Omental fat pad (tissue), 4 donors: ENCODE measurements at places on chromosomes 7 and 10.

- DNase-seq = no peak
Observed at GRCh38 chr10:78627254-78627795, 441.4 kb upstream of the ZMIZ1 start.

DNA sequence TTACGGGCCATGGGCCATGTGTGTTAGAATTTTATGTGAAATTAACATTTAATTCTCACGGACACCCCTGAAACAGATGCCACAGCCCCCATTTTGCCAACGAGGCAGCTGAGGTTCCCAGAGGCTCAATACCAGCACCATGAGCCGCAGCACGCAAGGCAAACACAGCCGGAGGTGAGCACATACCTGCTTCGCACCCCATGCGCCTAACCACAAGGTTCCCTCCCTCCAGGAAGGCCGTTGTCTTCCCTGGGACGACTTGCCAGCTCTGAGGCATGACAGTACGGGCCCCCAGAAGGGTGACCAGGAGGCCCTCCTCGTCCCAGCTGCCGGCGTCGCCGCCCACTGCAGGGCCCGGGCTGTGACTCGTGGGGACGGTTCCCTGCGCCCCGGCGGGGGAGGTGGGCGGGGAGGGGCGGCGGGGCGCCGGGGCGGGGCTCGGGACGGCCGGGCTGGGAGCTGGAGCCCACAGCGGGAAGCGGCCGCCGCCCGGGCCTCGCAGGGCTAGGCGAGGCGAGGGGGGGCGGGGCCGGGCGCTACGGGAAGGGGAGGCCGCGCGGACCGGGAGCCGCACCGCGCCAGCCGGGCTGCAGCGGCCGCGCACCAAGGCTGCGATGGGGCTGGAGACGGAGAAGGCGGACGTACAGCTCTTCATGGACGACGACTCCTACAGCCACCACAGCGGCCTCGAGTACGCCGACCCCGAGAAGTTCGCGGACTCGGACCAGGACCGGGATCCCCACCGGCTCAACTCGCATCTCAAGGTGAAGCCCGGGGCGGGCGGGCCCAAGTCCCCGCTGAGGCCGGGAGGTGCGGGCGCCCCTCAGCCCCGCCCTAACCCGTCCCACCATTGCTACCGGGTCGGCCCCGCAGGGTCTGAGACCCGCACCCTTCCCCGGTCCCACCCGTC lies at the start of gene CAV2:
Gene CAV2, plus strand, starts transcription at position 571 of the 910 bp plus-strand sequence. Its CDS starts 44 bp downstream, at position 615.
- peak; percentile 27 for DNase-seq

GRCh38 chr7:37701769-37702168 lies 18.2 kb downstream of the GPR141 start:
- no peak for DNase-seq

GRCh38 chr10:75904499-75905283 lies 473.3 kb downstream of the LRMDA start:
- no peak for DNase-seq

DNA sequence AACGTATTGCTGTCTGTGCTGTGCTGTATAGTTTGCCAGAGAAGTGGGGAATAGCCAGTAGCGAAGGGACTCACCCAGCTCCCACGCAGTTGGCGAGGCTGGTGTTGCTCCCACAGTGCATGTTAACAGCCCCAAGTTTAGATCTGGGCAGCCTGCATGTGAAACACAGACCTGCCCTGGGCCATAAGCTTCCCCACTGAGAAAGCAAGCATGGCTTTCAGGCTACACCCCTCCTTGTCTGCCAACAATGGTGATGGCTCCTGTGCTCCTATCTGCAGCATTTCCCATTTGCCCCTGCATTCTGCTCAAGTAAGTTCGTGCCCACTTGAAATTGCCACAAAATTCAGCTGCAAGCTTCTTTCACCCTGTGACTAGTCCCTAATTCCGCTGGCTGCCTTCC lies 57.5 kb downstream of the IPMK start:
- DNase-seq = no peak

DNA sequence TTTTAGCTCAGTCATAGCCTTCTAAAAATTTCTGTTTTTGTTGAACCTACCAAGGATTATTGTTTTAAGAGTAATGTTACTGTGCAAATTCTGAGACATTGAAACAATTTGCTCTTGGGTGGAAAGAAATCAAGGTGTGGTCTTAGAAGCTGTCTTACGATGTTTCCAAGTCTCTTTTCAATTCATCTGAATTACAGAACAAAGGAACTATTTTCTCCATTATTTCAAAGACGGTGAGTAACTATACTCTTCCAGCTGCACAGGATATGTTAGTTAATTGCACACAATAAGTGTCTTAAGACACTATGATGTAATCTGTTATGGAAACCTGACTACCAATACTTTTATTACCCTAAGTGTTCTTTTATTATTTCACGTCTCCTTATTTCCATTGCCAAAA lies 106.8 kb upstream of the POM121L12 start:
- no peak for DNase-seq

GRCh38 chr10:27052656-27053055 lies 47.6 kb downstream of the ANKRD26 start:
- no peak for DNase-seq

DNA sequence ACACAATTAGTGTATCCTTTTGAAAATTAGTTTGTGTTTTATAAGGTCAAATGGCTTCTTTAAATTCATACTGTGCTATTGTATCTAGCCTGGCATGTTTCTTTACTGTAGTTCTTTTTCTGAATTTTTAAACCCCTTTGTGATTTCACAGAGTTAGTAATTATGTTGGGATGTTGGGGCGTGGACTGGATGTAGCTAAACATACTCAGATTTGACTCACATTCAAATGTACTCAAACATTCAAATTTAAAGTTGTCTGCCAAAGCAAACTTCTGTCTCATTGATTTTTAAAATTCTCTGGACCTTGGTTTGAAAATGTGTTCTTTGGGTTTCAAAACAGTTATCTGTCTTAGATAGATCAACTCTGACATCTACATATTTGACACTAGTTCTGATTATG lies 7.2 kb upstream of the NRP1 start:
- no peak for DNase-seq

DNA sequence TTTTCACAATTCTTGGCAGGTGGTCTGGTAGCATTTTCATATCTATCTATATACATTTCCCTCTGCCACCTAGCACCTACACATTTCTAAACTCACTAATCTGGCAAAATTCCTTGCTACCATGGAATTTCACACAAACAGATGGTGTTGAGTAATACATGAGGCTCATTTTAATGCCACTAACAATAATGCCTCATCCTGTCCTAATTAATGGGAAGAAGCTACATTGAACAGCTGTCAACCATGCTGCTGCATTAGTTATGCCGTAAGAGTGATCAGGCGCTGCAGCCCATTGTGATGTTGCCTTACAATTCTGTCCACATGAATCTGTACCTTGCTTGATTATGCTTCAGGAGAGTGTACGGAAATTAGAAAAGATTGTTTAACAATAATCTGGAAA lies 23.2 kb downstream of the COL1A2 start:
- DNase-seq = no peak

GRCh38 chr7:149729586-149729982 lies 43.8 kb downstream of the ZNF467 start:
- DNase-seq = no peak

GRCh38 chr10:98332623-98333269 lies 64.8 kb upstream of the LOXL4 start:
- DNase-seq = no peak

DNA sequence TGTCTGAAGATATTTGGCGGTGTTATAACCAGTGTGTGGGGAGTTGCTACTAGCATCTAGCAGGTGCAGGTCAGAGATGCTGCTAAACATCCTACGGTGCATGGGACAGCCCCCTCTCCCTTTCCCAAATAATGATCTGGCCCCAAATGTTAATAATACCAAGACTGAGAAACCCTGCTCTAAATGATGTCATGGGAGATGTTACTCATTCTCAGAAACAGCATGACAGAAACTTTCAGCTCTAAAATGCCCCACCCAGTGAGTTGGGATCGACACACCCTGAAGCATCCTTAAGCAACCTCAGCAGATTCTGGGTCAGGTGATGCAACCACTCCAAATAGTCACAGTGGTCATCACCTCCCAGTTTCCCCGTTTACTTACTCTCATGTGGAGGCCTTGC lies 108.8 kb upstream of the MPP7 start:
- DNase-seq = no peak

DNA sequence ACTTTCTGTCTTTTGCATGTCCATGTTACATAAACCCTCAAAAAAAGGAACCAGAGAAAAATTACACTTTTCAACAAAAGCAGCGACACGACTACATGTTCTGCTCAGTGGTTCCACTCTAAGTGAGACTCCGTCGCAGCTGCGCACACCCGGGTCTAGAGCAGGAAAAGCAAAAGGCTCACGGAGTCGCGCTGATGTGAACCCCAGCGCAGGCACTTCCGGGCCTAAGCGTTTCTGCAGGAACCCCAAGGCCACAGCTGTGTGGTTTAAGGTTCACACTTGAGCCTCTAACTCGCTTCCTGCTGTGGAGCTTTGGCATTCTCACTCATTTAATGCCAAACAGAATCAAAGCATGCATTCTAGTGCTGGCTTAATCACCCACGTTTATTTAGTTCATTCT lies 240.3 kb downstream of the DNAJB6 start:
- no peak for DNase-seq

DNA sequence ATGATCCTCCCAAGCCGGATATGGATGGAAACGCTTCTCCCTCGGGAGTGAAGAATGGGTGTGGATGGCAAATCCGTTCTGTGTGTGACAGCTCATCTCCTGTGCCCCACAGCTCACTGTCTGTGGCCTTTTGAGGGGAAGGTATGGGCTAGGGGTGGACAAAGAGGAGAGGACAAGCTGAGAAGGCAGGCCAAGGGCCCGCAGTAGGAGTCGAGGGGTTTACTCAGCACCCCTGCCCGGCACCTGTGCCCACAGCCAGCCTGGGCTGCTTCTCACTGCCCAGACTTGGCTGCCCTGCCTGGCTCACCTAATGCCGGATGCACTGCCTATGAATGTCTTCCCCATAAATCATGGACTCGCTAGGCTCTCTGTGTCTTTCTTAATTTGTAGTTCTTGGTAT lies 503.8 kb downstream of the TCERG1L start:
- no peak for DNase-seq

GRCh38 chr10:21511946-21512572 lies 13.4 kb downstream of the SKIDA1 start:
- DNase-seq = no peak

- DNase-seq = no peak
Observed at GRCh38 chr7:34015651-34016050, 110.3 kb downstream of the BMPER start.
